NCI-H146 (cell line): ENCODE measurements at places on chromosomes 13 and 19.

GRCh38 chr13:73754727-73755292 is 379.4 kb downstream of the KLF12 start:
- DNase-seq = peak; percentile 66

GRCh38 chr19:7831452-7831851 is 1.4 kb downstream of the EVI5L start:
- peak; percentile 7 for DNase-seq

GRCh38 chr19:39409208-39410016 is 2.8 kb downstream of the ZFP36 start:
- peak; percentile 99 for DNase-seq

DNA sequence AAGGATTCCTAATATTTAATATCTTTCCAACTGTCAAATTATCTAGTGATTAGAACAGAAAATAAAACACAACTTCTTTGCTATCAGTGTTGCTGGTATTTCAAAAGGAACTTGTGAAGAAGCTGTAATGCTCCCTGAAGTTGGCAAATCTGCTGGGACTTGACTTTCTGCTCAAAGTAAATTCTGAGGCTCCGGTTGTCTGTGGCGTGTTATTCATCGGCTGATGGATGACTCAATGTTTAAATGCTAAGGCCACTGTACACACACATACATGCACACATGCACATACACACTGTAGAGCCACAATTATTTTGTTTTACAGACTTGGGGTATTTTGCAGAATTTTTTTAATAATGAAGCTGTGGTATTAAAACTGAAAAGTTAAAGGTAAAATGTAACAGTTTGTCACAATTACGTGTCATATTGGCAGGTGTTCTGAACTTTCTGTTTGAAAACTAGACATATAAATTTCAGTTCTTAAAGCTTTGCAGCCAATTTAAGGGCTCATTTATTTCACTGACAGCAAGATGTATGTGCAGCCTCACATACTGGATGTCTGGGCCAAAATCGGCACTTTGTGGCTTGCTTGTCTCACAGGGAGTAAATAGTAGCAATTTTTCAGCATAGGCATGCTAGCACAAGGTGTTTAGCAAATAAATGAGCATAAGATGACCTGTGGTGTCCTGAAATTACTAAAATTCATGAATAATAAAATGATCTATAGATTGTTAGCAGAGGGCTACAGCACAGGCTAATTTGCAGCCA is 1691.7 kb upstream of the PCDH20 start:
- DNase-seq = no peak

DNA sequence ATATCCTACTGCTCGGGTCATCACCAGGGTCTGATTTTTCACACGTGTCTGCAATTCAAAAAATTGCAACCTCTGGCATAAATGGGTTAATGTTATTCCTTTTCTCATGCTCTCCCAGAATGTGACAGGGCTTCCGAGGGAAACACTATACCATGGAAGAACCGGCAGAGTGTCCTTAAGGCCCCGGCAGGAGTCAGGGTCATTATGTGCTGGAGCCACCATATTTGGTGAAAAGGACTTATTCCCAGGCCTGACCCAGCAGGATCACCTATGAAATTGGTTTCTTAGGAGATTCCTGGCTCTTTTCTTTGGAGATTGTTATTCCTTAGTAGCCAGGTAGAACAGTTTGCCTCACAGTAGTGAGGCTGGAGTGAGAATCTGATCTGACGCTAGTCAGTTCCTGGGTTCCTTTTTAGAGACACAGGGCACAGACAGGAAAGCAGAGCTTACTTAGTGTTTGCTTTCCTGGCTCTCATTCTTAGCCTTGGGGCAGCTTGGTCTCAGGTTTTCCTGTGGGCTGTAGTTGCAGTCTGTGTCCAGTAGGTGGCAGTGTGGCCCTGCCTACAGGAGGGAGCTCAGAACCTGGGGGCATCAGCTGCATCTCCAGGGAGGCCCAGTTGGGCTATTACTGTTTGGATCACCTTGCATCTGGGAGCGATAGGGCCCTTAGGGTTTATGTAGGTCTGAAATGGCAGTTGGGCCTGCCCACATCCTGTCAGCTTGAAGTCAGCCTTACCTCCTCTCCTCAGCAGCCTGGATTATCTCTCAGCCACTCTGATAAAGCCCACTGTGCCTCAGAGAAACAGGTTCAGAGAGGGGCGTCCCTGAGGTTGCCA is 12.4 kb downstream of the SNRNP70 start:
- peak; percentile 72 for DNase-seq

- DNase-seq = no peak
Measured at GRCh38 chr13:47139519-47139918, 242.7 kb upstream of the HTR2A start.

- no peak for DNase-seq
Measured at GRCh38 chr13:37348916-37349643, 243.6 kb upstream of the CSNK1A1L start.

DNA sequence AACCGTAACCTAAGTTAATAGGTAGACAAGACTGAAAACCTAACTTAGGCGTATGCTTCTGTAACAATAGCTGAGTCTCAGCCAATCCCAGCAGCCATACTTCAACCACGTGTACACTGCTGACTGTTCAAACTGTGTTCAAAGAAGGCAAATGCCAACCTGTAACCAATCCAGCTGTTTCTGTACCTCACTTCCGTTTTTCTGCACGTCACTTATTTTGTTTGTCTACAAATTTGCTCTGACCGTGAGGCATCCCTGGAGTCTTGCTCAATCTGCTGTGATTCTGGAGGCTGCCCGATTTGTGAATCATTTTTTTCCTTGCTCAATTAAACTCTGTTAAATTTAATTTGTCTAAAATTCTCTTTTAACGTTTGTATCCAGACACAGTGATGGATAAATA is 59.2 kb downstream of the EDNRB start:
- no peak for DNase-seq

DNA sequence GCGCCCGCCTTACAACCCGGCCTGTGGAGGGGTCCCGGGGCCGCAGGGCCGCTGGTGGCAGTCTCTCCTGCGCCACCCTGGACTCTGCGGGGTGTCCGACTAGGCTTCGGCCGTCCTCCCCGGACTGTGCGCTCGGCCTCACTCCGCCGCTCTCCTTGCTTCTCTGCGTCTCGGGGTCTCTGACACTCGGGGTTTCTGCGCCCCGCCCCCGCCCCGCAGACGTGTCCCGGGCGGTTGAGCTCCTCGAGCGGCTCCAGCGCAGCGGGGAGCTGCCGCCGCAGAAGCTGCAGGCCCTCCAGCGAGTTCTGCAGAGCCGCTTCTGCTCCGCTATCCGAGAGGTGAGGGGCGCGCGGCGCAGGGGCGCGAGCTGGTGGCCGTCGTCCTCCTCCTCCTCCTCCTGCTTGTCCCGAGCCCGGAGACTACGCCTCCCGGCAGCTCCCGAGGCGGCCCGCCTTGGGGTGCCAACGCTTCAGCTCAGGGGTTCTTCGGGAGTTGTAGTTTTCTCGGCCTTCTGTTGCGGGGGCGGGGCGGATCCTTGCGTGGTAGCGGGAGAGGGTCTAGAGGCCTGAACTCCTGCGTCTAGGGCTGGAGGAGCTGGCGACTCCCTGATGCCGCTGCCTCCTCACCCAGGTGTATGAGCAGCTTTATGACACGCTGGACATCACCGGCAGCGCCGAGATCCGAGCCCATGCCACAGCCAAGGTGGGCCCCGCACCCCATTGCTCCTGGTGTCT is 627 bp downstream of the LIN7B start:
- DNase-seq = peak; percentile 55

GRCh38 chr19:6260912-6261650 is 18.7 kb downstream of the MLLT1 start:
- no peak for DNase-seq

- DNase-seq = no peak
Measured at GRCh38 chr13:41548910-41549309, 91.6 kb downstream of the RGCC start.

DNA sequence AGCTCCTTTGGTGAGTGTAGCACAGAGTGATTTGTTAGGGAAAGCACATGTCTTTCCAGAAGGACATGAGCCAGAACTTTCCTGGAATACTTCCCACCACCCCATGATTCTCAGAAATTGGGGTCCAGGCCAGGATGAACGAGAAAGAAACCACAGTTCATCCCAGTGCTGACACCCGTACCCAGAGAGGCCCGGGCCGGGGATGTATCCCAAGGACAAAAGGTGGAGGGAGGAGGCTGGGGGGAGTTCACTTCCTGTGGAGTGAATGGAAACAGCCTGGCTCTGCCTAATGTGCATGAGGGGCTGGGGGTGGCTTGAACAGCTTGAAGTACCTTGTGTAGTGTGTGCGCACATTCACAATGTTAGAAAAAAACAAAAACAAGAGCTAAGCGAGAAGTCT is 47.5 kb downstream of the CDADC1 start:
- DNase-seq = no peak

GRCh38 chr13:40984668-40985366 is 34.3 kb downstream of the ELF1 start:
- DNase-seq = no peak

- DNase-seq = no peak
Measured at GRCh38 chr13:82827724-82828123, 1054.5 kb downstream of the SLITRK1 start.

GRCh38 chr19:51477344-51477743 is 995 bp upstream of the CEACAM18 start:
- no peak for DNase-seq

- peak; percentile 36 for DNase-seq
Measured at GRCh38 chr19:16325161-16325527, 518 bp downstream of the KLF2 start.

- DNase-seq = no peak
Measured at GRCh38 chr19:17471410-17472125, 1.2 kb downstream of the SLC27A1 start.

DNA sequence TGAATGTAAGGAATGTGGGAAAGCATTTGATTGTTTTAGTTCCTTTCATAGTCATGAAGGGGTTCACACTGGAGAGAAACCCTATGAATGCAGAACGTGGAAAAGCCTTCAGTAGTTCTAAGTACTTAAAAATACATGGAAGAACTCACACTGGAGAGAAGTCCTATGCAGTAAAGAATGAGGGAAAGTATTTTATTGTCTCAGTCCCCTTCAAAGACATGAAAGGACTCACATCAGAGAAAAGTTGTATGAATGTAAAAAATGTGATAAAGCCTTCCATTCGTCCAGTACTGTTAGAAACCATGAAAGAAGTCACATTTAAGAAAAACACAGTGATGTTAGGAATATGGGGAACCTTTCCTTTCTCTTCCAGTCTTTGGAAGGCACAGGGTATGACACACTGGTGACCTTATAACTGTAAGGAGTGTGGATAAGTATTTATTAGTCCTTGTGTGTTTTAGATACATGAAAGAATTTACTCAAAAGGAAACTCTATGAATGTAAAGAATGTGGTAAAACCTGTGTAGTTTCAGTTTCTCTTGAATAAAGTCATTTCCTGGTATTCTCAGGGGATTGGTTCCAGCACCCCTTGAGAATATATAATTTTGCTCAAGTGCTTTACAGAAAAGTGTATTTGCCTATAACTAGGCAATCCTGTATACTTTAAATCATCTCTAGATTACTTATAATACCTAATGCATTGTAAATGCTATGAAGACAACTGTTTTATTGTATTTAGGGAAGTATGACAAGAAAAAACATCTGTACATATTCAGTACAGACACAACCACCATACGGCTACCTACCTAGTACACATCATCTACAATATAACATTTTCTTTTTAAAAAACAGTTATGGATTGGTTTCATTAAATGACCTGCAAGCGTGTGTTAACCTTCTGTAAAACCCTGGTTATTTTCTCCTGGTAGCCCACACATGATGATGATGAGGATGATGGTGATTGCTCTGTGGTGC is 52.8 kb downstream of the ZNF823 start:
- DNase-seq = no peak

DNA sequence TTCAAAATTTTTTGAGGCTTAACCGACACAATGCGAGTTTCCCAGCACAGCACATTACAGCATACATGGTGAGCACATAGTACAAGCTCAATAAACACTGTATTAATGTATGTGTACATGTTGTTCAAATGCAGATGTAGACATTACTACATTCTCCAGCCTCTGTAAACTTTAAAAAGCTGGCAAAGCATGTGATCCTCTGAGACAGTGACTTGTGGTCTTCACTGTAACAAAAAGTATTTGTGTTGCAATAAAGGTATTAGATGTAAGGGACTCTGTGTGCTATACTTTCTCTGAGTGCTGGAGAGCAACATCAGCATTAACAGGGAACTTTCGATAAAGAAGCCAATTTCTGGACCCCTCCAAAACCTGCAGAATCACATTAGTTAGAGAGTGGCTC is 46.4 kb upstream of the ZNF254 start:
- DNase-seq = no peak

GRCh38 chr13:98576963-98577835 is at the start of gene STK24:
Gene STK24 (minus strand): TSS chr13:98577107. CDS start chr13:98576786, 321 bp downstream.
- peak; percentile 81 for DNase-seq

DNA sequence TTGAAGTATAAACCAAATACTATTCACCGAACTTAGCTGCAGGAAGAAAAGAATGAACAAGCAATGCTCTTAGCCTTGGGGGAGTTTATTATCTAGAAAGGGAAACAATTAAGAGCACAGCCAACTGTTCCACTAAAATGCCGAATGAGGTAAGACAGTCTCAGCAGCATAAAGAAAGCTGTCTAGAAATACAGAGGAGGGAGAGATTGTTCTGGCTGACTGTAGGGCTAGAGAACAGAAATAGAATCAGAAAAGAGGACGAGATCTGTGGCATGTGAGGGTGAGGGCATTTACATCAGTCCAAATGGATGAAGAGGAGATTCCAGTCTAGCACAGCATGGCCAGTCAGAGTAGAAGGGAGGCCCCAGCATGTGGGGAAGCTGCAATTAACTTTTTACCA is 56.8 kb upstream of the TNFRSF19 start:
- DNase-seq = no peak

DNA sequence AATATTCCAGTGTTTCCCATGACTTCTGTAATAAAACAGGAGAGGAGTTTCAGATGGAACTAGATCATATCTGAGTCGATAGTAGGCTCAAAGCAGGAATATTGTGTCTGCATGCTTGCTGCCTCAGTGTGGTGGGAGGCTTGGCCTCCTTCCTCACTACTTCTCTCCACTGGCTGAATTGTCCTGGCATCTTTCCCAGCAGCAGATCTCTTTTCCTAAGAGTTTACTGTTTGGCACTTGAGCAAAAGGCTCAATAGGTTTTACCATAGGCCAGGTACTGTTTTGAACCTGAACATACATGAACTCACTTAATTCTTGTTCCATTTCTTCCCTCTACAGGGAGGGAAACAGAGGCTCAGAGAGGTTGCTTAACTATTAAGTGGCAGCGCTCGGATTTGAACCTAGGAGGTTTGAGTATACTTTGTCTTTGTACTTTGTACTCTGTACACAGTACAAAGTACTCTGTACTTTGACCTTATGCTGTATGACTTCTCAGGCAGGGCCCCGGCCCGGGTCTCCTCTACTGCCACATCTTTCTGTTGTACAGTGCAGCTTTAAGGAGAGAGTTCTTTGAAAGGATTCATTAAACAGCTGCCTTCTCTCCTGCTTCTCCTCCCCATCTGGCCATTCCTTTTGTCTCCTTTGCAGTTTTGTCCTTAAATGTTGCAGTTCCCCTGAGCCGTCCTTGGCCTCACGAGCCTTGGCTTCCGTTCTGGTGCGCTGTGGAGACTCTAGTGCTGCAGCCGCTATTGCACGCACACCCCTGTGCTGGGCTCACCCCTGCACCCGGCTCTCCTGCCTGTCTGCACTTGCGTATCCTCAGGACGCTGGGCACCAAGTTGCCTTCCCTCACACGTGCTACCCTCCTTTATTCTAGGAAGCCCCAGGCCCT is 8.1 kb downstream of the B3GLCT start:
- no peak for DNase-seq
